ENCODE measurements at places on chromosomes 1 and 21.

DNA sequence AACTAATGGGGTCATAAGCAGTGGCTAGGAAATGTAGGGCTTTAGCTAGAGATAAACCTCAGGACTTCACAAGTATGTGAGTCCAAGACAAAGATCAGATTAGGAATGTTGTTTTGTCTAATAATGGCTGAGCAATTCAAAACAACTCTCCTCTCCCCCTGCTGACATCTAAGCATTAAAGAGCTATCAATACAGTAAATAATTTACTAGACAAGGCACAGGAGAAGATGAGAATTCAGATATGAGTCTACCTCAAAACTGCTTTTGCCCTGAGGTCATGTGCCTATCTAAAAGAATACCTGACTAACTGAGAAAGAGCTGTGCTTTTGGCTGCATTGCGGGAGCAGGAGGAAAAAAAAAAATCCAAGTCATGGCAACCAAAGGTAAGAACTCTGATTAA is 86.8 kb downstream of the SPATA17 start:
- no peak for DNase-seq

- DNase-seq: no peak
These were observed 20.6 kb upstream of the SELP start for GRCh38 chr1:169650551-169650950.

DNA sequence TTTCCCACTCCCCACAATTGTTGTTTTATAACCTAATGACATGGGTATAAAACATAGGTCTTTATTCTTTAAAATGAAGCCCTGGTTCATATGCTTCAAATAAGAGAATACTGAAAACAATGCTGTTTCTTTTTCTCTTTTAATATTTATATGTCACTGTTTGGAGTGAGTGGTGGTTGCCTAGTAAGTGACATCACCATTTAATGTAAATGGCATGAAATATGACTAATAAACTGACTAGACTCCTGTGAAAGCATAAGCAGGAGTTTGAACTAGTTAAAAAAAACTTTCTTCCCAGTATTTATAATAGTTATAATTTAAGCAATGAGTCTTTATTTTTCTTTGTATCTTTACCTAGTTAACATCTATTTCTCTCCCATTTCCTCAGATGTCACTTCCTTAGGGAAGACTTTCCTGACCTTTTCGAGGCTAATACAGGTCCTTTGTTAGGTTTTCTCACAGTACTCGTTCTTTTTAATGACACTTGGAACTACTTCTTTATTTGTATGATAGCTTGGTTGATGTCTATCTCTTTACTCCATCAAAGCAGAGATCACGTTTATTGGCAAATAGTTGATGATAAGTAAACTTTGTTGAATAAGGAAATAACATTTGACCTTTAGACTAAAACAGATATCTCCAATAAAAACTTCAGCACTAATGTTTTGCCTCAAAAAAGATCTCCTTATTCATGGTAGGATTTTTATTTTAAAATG is 105.4 kb upstream of the PDC start:
- no peak for DNase-seq

DNA sequence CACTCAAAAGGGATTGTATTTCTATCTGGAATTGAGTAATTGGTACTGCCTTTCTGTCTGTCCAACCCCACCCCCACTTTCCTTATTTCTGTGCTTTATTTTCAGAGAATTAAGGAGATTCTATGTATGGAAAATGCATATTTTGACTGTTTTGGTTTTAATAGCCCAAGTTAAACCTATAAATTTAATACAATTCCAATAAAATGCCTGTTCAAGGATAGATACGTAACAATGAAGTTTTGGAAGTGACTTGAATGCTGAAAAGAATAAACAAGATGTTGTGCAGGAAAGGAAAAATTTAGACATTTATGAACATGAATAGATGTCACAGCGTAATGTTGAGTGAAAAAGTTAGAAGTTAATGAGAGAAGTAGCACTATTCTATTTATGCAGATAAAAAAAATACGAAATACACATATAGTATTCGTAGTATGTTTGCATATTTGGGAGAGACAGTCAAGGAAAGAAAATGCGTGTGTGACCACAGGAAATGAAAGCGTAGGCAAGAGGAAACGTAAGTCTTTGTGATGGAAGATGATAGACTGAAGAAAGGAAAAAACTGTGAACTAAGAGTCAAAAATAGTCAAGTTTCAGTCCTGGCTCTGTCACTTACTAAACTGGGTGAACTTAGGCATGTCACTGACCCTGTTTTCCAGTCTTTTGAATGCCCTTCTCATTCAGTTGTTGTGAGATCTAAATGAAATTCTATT is 62.1 kb downstream of the MEF2D start:
- DNase-seq: no peak

Data from NCI-H748 treated with DMSO at 0.1 percent for 48 hours (cell line).